Uterus (tissue), 4 donors: ENCODE measurements at places on chromosomes 6 and 20. TPM values are rescaled to one million over a fixed set of nuclear protein-coding genes. Genes with fewer than 3 reads are reported as not detected.

DNA sequence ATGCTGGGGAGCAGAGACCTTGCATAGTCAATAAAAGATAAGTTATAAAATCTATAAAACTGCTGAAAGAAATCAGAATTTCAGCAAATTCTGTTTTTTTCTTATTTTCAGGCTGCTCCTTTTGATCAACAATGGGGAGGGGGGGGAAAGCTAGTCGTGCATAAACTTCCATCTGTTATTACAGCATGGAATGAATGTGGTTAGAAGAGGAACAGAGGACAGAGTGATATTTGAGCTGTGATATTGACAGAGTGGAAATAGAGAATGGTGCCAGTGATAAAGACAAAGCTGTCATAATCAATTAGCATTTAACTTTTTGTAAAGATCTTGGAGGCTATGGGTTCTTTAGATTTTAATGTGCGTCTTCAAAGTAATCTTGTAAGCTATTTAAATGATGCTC lies 43.4 kb upstream of the QKI start:
- DNase-seq, result no peak

DNA sequence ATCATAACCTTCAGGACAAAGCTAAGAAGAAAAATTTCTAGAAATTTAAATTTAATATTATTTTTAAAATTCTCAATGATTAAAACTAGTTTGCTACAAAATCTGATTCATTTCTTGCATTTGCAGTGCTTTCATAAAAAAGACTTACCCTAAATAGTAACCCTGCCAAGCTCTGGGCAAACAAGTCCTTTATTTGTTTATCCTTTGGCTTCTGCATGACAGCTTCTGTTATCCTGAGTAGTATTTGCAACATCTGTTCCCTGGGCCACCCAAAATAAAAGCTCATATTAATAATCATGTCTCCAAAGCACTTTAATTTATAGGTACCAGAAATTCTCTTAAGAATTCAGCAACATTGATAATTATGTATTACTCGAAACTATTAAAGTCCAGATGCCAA lies 101.3 kb downstream of the RALGAPA2 start:
- DNase-seq, result no peak

Gene ANGPT4
- 5.6 TPM for total RNA-seq

DNA sequence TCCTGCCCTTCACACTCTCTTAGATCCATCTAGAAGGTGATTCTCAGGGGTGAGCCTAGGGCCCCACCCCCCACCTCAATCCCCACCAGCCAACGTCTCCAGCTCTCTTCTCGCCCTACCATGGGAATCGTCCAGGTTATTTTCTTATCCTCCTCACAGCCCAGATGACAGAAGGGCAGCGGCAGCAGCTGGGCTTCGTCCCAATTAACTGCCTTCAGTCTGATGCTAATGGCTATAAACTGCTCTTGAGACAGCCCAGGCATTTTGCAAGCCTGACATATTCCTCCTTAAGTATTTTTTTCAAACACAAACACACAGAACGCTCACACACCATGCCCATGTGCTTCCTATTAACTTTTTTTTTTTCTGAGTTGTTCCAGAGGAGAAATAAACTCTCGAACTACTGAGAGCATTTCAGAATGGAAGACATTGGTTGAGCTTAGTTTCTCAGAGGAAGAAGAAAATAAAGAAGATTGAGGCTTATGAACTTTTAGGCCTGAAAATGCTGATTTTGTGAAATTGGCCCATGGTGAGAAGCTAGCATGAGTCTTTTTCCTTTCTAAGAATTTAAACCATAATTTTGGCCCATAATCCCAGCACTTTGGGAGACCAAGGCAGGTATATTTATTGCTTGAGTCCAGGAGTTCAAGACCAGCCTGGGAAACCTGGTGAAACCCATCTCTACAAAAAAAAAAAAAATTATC lies 124.6 kb downstream of the EYA2 start:
- DNase-seq, result peak; percentile 64

Gene SLC32A1
- not detected for total RNA-seq

Gene IL20RA
- 0.88 TPM for total RNA-seq

GRCh38 chr6:112613410-112613809 lies 266.3 kb downstream of the RFPL4B start:
- DNase-seq, result no peak

DNA sequence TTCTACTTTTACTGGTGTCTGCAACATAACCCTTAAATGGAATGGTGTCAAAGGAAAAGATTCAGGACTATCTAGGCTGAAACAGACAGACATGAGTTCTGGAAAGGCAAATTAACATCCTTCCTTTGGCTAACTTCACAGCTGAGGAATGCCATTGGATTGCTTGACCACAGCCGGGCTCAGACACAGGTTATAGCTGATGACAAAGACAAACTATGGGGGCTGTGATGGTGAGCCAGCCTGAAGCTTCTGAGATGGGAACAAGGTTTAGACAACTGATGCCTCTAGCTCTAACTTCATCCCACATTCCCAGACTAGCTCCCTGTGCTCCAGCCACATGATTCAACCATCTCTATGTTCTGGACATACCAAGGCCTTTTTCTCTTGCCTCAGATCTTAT lies 15.3 kb downstream of the POLR1C start:
- DNase-seq, result no peak

DNA sequence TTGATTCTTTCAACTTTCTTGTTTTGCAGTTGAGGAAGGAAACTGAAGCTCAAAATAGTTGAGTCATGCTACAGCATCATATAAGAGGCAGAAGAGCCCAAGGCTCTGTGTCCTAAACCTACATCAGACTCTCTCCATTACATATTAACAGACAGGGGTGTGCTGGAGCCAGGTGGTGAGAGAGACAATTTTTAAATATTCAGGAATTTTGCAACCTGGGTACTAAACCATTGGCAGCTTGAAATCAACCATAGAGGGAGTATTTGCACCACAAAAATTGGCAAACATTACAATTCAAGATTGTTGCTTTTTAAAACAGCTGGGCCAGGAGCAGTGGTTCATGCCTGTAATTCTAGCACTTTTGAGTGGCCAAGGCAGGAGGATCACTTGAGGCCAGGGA lies 65.8 kb upstream of the SOX4 start:
- no peak for DNase-seq
